Aorta (tissue), 5 donors: ENCODE measurements at places on chromosomes 12 and 14.

GRCh38 chr12:6829536-6830220, 1.5 kb downstream of the P3H3 start:
- DNase-seq: no peak

DNA sequence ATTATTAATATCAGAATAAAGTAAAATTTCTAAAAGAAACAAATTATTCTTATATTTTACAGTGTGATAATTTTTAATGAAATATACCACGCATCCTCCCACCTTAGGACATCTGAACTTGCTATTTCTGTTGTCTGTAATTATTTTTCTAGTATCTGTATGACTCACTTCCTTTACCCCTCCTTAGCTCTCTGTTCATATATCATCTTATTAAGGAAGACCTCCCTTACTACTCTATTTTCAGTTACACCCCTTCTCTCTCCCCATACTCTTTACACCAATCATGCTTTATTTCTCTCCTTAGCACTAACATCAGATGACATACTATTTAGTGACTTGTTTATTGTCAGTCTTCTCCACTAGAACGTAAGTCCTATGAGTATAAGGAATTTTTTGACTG, 34.2 kb upstream of the C12orf50 start:
- no peak for DNase-seq

DNA sequence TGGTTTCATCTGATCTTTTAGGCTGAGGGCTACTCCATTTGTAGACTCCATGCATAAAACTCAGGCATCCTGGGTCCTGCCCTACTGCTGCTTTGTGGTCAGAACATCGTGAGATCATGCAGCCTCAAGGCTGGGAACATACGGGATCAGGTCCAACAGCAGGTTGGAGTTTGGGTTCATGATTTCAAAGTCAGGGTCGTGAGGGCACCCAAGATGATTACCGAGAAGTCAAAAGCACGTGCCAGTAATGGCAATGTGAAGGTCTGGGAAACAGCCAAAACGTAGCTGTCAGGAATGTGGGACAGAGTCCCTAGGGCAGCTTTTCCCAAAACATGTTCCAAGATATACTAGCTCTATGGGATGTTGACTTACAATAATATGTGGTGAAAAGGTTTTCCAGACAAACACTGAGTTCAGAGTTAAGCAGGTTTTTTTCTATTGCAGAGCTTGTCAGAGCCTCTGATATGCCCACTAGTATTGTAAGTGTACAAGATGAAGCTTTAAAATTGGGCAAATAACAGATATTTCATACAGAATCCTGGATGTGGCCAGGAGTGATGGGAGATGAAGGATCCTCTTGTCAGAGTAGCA, 130.3 kb upstream of the DNM1L start:
- DNase-seq: peak; percentile 77

DNA sequence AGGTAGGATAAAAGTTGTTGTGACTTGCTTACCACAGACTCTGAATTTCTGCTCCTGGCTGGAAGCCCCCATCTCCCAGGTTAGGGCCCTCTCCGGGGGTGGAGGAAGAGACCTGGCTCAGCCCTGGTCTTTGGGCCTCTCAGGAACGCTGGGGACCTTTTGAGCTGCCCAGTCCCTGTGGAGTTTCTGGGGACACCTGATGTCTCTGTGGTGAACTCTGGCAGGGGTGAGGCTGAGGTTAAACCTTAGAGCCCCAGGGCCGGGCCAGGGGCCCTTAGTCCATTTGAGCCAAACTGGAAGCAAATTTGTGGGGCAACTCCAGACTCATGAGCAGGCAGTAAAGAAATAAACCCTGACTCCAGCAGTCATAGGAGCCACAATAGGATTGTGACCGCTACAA, 112.1 kb downstream of the ADGRD1 start:
- no peak for DNase-seq

DNA sequence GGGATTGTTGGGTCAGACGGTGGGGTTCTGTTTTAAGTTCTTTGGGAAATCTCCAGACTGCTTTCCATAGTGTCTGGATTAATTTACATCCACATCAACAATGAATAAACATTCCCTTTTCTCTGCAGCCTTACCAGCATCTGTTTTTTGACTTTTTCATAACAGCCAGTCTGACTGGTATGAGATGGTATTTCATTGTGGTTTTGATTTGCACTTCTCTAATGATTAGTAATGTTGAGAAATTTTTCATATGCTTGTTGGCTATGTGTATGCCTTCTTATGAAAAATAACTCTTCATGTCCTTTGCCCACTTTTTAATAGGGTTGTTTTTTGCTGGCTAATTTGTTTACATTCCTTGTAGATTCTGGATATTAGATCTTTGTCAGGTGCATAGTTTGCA, 140.8 kb upstream of the CNTN1 start:
- DNase-seq: no peak
